ENCODE measurements at places on chromosomes 1 and 21.

GRCh38 chr1:52928015-52928404 lies 934 bp downstream of the SCP2 start:
- DNase-seq: no peak

DNA sequence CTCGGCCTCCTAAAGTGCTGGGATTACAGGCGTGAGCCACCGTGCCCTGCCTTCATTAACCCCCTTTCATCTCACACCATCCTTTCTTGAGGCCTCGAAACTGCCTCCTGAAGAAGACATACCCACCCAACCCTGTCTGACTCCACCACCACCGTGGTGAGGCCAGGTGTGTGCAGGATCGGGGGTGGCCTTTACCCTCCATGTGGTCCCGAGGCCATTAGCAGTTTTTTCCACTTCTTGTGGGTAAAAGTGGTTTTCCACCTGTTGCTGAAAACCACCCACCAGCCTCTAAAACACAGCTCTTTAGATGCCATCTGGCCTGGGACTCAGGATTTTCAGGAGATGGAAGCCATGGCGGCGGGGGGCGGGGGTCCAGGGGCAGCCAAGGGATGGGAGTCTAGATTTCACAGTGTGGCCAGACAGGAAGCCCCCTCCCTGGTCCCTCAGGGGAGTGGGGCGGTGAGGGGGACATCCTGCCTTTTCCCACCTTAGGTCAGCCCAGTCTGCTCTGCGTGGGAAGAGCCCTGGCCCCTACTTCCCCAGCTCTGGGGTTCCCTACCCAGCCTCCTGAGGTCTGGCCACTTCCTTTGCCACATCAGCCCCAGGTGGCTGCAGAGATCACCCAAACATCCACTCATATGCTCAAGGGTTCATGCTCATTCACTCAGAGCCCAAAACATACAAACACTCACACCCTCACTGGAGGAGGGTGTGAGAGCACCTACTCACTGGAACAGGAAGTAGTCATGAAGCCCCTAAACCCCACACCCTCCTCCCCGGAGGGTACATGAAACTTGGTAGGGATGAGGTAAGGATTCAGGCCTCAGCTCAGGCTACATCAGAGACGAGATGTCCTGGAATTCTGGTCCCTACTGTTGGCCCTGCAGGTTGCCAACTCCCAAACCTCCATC lies 2.3 kb downstream of the FGR start:
- DNase-seq: no peak

DNA sequence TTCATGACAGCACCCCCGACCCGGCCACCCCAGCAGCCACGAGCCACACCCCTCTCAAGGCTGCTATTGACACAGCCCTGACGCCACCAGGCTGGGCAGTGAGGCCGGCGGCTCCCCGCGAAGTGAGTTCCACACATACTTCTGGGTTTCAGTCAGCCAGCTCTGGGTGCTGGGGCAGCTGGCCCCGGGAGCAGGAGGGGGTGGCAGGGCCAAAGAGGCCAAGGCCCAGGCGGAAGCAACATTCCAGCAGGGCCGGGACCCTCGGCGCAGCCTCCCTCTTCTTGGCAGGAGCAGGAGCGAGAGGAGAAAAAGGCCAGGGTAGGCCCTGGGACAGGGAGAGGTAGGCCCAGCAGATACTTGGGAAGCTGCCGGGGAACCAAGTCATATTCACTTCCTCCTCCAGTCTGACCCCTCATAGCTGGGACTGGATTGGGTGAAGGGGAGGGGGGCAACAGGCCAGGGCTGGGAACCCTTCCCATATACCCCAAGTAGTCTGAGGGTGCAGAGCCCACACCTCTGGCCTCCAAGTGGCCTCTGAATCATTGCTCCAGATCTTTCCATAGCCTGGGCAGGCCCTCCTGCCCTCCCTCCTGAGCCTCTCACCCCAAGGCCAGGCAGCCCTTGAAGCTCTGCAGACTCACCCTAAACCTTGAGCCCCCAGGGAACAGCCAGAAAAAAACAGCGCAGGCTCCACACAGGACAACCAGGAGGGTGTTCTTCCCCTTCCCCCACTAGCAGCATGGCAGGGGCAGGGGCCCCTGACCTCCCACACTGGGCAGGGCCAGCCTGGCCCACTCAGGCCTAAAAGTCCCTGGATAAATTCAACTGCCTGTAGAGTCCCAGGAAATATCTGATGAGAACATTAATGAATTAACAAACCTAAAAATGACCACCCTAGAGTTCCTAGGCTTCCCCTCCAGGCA lies 5.7 kb downstream of the HSPG2 start:
- DNase-seq: peak; percentile 91

- DNase-seq: peak; percentile 17
Measured at GRCh38 chr1:235533476-235534168, 29.4 kb upstream of the B3GALNT2 start.

DNA sequence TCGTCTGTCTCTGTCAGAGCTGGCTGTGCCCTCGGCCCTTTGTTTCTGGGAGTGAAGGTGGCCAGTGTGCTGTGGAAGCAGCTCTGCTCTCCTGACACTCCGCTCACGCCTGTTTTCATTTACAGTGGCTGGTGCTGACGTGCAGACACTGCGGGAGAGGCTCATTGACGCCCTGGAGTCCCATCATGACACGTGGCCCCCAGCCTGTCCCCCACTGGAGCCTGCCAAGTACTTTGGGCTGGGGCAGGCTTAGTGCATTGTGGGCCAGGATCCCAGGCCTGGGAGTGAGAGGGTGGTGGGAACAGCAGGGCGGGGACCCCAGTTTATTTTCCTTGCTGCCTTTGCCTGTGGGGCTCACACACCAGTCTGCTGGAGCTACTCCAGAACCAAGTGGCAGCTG lies 21.1 kb downstream of the QSOX1 start:
- DNase-seq: no peak

DNA sequence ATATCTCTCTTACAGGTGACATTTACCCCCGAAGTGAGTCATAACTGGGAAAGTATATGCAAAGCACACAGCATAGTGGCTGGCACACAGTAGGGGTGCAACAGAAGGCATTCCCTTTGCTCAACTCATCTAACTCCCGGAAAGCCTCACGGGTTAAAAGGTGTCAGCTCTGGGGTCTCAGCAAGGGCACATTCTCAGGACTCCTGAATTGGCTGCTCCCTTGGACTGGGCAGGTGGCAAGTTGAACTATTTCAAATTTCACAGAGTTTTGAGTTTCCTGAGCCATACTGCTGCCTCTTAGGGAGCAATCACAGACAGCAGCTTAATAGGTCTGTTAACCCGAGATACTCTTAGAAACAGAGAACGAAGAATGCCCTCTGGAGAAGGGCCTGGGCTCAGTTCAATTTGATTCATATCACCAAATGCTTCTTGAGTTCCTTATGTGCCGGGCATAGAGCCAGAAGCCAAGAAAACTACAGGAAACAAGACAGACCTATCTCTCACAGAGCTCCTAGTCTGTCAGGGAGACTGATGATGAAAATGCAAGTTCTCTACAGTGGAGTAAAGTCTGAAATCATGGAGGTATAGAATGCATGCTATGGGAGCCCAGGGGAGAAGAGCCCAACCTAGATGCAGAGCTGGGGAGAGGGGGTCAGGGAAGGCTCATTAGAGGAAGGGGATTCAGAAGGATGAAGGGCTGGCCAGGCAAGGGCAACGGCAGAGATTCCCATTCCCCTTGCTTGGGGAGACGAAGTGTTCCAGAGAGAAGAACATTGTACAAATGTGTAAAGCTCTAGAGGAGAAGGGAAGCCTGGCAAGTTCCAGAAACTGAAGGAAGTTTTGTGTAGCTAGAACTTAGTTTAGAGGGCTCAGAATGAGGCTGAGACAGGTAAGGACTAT lies 143.9 kb upstream of the HMGB4 start:
- peak; percentile 72 for DNase-seq

DNA sequence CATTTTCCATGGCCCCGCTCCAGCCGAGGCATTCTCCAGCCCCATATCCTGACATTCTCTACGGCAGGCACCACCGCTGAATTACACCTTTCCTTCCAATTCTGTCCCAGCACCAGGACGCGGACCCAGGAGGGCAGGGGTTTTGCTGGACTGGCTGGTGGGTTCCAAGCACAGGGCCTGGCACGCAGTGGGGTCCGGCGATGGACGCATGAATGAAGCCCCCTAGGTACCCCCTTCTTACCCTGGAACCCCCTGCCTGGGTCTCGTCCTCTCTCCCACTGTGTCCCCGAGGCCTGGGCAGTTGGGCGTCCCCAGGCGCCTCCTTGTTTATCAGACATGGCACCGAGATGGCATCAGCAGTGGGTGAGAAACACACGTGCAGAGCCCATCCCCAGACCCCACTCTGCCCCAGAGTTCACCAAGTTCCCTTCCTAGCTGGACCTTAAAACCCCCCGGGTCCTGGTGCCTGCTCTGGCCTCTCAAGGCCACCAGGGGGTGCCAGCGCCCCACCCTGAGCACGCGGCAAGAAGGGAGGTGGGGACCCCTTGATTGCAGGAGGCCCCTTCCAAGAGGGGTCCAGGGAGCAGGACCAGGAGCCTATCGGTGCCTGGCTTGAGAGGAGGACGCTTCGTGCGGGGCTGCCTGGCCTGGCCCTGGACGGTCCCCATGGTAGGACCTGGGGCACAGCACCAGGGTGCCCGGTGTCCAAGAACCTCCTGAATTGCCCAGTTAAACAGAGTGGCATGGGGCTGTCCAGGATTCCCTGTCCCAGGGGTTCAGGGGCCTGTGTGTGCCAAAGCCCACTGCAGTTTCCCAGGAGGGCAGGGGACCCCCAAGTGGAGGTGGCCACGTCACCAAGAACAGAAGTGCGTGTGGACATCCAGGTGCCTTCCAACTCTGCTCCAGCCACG lies 46.1 kb downstream of the MEGF6 start:
- no peak for DNase-seq

DNA sequence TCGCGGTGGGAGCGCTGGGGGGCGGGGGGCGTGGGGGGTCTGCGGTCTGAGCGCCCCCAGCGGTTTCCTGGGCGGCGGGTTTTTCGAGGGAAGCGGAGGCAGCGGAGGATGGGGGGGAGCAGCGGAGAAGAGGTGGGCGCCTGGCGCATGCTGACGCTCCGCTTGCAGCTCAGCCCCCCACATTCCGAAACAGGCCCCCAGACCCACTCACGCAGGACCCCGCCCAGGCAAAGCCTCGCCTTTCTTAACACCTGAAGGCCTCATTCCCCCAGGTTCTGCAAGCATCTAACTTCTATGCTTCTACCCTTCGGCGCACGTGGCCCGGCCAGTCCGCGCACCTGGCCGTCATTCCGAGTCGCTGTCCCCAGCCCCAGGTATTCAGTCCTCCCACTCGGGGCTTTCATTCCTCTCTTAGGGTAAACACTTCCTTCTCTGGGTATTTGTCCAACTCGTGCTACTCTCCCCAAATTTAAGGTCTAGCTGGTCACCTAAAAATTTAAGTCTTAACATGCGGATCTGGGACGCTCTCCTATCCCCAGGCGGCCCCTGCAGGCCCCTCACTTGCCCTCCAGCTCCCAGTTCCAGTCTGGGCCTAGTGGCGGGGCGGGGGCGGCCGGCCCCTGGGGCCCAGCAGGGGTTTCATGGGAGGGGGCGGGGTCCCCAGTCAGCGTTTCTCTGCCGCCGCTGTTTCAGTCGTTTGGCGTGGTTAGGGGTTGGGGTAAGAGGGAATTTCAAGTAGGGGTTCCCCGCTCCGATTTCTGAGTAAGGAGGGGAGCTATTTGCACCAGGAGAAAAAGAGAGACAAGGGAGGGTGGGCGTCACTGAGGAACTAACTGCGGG lies 2.8 kb upstream of the ZBTB7B start:
- DNase-seq: no peak

DNA sequence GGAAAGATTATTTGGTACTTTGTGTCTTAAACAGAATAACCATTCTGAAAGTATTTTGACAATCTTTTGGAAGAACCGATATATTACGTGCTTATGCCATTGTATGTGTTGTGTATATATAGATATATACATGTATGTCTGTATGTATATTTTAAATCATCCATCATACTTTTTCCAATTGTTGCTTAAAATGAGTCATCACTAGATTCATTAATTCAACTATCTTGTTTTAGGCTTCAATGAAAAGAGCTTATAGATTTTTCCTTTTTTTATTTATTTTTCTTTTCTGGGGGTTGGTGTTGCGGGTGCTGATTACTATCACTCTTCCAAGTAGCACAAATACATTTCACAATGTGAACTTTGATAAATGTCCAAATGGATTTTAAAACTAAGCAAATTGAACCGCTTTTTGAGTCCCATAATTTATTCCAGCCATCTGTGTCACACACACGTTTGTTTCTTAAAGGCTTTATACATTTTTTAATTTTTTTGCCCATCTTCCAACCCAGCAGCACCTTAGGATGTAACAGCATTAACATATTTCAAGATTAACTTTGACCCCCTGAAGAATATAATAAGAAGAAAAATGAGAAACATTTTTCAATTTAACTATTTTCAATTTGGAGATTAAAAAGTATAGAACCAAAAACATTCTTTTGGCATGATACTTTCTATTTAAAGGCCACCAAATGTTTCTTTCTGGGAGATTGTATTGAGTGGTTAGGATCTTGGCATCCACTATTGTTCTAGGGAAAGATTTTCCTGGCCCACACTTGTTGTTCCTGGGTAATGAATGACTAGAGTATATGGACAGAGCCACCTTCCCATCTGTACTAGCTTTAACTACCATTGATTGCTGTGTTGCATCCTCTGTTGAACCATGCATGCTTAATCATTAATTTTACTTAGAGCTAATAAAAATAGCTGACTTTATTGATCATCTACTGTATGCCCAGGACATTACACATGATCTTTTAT lies 9.3 kb upstream of the DPYD start:
- peak; percentile 8 for DNase-seq

DNA sequence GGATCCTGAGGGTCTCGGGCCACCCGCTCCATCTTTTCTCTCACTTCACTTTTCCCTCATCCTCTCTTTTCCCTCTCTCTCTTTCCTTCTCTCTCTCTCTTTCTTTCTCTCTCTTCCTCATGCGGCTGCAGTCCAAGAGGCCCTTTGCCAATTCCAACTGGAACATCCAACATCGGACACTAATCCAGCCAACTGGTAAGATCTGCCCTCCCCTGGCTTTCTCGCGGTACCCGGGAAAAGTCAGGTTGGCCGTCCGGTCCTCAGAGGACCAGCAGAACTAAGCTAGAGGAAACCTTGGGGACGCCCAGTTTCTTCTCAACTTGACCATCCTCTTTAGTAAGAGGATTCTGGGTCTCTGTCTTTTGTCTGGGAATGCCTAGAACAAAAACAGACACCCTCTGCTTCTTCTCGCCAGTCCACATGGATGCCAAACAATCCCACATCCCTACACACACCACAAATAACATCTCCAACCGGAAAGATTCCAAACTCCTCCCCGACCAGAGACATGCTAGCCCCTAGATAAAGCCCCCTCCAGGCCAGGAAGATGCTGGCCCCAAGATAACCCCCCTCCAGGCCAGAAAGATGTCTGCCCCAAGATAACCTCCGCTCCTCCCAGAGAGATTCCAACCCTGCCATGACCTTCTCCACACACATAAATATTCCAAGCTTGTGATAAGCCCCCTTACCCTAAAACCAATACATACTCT lies 3.2 kb upstream of the SETD4 start:
- DNase-seq: no peak

- peak; percentile 90 for DNase-seq
Measured at GRCh38 chr1:31939484-31940329, 1.5 kb upstream of the PTP4A2 start.

DNA sequence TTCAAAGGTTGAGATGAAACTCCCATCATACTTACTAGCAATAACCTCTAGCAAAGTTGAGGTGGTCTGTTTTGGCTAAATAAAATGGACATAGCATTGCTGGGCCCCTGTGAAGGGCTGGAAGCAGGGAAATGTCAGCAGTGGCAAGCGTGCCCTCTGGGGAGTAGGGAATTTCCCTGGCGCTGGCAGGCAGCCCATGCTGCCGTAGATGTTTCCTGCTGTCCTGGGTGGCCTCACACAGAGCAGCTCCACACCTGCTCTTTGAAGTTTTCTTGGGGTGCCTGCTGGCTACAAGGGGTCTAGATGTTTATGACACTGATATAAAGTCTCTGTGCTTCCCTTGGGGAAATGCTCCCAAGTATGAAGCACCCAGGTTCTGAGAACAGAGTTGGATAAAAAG lies 30.2 kb downstream of the ADARB1 start:
- DNase-seq: no peak

All from astrocyte (in vitro differentiated cells and primary cell).